ENCODE measurements at places on chromosomes 7 and 10.
A peak's percentile ranks its signal among the peaks of the same experiment; 100 is the strongest.

DNA sequence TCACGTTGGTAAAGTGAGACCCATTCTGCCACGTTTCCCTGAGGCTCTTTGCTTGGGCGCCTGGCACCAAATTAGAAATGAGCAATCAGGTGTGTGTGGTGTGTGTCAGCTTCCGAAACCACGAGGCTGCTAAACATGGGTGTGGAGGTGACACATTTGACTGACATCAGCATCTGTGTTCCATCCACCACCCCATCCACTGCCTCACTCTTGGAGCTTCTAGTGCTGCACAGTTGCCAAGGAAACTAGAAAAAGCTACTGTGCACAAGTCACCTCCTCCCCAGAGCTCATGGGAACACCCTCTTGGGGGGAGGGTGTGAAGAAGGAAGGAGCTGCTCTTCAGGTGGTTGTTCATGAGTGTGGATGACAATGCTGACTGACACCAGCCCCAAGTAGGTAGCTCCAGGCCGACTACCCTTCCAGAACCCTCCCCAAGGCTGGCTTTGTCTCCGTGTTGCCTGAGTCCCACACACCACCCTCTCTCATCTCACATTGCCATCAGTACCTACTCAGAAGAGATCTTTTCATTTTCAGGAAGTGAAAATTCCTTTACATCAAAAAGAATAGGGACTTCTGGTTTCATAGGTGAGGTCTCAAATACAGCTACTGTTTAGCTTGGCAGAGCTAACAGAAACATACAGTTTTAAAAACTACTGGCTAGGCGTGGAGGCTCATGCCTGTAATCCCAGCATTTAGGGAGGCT, 152.2 kb downstream of the TMEM178B start:
- no peak for DNase-seq

- no peak for DNase-seq
Measured at GRCh38 chr7:158431941-158432347, 155.7 kb downstream of the PTPRN2 start.

DNA sequence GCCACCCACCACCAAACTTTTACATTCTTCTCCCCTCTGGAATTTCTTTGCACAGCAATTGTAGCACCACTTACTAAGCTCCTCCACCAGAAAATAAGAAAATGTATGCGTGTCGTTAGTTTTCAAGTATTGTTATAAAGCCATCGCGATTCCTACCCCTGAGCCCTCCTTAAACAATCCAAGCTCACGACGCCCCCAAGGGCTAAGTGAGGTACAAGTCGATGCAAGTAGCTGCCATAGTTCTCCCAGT, 1.3 kb downstream of the FRAT2 start:
- DNase-seq, result peak; percentile 42

DNA sequence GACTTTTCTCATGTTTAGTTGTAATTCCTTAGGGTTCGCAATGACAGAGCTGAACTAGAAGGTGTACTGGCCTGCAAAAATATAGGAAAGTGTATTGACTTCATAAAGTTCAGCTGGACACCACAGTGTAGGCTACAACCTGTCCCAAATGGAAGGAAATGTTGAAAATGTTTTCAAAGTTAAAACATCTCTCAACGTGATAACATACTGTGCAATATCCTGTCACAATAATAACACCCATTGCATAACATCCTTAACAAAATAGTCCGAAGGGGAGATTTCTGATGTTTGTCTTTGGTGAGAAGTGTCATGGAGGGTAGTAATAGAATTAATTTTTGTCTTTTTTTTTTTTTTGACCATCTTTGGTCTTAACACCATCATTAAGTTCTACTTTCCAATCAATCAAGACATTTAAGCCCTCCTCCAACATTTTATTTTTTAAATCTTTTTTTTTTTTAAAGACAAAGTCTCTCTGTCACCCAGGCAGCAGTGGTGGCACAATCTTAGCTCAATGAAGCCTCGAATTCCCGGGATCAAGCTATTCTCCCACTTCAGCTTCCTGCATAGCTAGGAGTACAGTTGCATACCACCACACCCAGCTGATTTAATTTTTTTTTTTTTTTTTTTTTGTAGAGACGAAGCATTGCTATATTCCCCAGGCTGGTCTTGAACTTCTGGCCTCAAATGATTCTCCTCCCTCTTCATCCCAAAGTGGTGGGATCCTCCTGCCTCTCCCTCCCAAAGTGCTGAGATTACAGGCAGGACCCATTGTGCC, 45.7 kb downstream of the DYNC1I1 start:
- no peak for DNase-seq

DNA sequence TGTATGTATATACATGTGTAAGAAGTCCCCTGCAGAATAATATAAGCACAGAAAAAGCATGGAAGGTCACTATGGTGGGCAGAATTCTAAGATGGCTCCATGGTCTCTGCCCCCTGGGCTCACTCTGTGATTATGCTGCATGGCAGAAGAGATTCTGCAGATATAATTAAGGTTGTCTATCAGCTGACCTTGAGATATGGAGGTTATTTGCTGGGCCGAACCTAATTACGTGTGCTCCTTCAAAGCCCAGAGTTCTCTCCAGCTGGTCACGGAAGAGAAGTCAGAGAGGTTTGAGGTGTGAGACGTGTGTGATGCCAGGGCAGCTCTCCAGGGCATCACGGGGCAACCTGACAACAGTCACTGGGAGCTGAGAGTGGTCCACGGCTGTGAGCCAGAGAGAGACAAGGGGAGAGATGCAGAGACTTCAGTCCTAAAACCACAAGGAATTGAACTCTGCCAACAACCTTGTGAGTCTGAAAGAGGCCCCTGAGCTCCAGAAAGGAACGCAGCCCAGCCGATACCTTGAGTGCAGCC, 11.5 kb downstream of the PAPOLB start:
- DNase-seq, result no peak

DNA sequence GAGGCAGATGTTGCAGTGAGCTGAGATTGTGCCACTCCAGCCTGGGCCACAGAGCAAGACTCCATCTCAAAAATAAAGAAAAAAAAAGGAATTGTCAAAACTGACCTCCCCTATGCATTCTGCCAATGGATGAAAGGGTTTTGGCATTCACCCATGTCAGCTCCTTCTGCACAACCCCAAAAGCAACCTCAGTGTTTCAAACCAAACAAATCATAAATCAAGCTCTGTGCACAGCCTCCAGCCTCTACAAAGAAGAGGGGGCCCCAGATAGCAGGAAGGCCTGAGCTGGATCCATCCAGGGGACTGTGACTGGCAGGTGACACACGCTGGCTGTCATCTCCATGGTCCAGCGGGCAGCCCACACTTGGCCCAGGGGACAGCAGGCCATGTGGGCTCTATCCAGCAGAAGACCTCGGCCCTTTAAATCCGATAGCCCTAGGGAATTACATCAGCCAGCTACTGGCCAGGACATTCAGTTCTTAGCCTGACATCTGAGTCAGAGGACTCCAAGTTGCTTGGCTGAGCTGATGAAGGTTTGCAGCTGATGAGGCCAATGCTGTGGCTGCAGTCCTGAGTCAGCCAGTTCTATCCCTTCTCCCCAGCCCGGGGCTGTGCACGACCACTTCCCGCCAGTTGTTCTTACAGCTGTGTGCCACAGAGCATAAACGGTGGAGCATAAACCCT, 52.0 kb upstream of the FIGNL1 start:
- DNase-seq, result no peak

- no peak for DNase-seq
Measured at GRCh38 chr7:16063221-16063620, 358.1 kb downstream of the CRPPA start.

DNA sequence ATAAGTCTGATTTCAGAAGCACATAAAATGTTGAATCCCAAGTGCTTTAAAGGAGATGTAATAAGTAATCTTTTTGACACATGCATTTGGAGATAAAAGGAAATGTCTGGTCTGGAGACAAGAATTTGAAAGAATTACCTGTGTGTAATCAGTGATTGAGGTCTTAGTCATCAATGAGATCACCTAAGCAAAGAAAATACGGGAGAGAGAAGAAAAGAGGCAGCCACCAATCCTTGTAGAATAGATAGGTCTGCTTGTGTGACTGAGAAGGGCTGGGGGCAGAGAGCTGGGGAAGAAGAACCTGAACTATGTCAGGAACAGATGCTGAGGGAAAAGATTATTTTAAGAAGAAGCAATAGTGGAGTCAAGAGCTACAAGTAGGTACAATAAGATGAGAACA, 49.3 kb upstream of the ITPRID1 start:
- no peak for DNase-seq

DNA sequence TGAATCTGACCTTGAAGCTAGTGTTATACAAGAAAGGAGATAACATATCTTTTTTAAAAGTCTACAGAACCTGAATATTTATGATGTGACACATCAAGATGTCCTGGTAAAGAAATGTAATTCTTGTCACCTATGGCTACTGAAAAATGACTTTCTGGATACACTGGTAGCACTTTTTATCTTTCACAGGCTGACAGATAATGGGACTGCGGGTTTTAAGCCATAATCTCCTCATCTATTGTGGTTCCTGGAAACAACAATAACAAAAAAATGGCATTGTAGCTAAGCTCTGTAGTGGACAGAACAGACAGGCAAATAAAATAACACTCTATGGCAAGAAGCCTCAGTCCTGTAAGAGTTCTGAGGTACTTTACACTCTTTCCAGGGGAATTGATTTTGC, 31.6 kb upstream of the YAE1 start:
- DNase-seq, result no peak

DNA sequence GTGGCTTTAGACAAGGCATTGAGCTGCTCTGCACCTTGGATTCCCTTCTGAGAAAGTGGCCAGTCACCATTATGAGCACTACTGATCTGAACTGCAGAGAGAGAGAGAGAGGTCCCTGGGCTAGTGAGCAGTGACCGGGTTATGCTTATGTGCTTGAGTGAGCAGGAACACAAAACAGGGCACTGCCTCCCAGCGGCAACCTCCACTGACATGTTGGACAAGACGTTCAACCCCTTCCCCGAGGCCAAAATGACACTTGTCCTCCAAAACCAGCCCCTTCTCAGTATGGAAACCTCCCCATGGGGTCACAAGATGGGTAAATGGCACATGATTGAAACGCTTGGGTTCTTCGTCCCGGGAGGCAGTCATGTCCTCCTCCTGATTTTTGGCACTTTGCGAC, 339.4 kb upstream of the ZMIZ1 start:
- DNase-seq, result no peak

- DNase-seq, result no peak
Measured at GRCh38 chr10:131205556-131205955, 106.0 kb downstream of the TCERG1L start.

DNA sequence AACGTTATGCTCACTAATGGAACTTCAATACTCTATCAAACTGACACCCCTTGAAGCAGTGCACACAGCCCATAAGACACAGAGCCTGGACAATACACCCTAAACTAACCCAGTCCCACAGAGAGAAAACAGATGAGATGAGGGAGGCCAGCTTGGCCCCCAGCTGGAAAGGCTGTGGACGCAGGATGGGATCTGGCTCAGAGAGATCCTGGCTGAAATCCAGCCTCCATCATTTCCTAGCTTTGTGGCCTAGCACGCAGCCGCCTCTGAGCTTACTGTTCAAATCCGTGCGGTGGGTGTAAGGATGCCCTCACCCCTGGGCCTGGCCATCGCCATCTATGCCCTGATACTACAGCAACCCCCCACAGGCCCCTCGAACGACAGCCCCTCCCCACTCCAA, 32.7 kb downstream of the SNX8 start:
- no peak for DNase-seq

DNA sequence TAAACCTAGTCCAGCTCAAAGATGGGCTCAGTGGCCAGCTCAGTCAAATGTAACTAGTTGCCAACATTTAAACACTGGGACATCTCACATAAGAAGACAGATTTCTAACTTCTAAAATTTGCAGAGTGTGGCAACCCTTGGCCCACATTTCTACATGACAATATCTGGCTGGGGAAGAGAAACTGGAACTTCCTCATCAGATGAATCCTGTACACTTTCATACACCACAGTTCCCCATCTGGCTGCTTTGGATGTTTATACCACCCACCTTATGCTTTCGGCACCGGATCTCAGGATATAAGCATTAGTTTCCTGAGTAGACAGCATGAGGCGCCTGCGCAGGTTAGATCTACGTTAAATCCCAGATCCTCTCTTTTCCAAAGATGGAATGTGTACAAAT, 199.3 kb downstream of the PRKG1 start:
- DNase-seq, result no peak

DNA sequence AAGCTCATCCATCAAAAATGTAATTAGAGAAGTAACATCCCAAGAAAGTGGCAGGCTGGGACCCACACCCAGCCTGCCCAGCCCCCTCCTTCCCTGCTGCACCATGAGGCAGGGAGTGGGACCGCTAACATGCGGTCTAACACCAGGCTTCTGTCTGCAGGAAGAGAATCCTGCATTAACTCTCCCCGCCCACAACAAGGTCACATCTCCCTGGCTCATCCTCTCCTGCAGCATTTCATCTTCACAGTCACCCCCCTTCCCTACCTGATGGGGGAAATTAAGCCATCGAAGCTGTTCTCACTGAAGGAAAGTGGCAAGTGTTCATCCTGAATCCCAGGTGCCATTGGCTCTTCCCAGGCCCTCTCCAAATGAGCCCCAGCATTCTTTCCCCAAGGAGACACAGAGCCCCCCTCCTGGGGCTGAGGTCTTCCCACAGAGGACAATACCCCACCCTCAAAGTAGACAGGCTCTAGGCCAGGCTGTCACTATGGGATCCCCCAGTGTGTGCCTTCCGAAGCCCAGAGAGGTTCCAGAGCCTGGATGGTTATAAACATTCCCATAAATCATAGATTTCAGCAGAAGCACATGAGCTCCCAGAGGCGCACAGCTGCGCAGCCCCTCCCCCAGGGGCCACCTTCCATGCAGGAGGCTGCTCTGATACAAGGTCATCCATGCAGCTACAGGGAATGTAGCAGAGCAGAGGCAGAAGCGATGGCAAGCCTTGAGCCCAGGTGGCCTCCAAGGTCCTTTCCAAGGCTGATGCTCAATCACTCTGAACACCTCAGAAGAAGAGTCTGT, 148.0 kb downstream of the OAT start:
- DNase-seq, result no peak

DNA sequence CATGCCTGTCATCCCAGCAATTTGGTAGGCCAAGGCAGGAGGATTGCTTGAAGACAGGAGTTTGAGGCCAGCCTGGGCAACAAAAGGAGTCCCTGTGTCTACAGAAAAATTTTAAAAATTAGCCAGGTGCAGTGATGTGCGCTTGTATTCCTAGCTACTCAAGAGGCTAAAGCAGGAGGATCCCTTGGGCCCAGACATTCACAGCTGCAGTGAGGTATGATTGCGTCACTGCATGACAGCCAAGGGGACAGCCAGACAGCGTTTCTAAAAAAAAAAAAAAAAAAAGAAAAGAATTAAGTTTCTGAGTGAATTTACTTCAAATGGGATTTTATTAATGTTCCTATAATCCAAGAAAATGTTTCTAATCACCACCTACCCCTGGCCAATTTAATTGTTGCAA, 87.4 kb upstream of the RNF148 start:
- no peak for DNase-seq

DNA sequence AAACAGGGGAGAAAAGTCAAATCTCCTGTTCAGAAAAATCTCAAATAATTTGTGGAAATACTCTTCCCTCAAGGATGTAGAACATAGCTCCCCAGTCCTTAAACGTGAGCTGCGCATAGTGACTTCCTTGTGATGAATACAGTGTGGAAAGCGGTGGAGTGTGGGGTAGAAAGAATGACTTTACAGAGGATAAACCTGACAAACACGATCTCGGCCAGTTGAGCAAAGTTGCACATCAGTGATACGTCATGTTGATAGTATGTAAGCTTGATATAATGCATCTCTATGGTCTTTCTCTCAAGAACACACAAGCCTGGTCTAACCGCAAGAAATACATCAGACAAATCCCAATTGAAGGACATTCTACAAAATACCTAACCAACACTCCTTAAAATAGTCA, 32.0 kb upstream of the ZCCHC24 start:
- DNase-seq, result no peak

GRCh38 chr7:41118486-41118885, 584.4 kb downstream of the INHBA start:
- DNase-seq, result no peak

All from HEK293T (cell line).